ENCODE measurements at places on chromosomes 2 and 18.

DNA sequence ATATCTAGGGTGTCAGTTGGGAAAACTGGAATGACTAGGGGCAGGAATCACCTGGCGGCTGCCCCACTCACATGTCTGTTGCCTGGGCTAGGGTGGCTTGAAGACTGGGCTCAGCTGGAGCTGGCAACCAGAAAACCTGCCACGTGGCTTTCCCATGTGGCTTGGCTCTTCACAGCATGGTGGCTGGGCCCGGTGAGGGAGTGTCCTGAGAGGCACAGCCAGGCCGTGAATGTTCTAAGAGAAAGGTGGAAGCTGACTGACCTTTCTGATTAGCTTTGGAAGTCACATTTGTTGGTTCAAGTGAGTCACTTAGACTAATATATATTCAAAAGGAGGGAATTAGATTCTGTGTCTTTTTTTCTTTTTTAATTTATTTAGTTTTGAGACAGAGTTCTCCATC, 22.7 kb downstream of the SP5 start:
- DNase-seq = no peak

GRCh38 chr18:13386891-13387801, 168.6 kb downstream of the LDLRAD4 start:
- DNase-seq = no peak

DNA sequence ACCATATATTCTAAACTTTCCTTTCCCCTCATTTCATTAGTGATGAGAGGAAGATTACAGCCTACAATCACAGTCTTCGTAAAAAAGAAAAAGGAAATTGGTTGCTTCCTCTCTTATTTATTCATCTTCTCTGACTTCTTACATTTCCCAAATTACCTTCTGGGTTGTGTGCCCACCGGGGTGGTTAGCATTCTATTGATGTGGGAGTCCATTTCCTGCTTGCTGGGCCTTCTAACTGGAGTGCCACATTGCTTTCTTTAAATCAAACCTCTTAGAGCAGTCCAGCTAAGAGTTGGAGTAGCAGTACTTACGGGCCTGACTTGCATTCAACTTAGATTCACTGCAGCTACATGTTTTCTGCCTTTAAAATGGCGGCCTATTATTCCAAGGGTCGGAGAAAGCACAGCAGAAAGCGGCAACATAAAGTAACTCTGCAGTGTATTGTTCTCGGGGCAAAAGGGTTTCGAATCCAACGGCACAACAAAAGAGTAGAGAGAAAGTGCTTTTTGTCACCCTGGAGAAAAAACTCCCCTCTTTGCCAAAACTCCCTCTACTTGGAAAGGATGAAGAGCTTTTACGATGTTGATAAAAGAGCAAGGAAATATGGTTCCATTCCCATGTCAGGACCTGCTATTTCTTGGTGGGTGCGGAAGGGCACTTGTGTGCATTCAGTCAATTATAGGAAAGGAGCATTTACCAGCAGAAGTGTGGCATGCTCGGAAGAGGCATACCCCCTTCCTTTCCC, 110.6 kb upstream of the DLX2 start:
- DNase-seq = no peak

GRCh38 chr2:147006736-147007141, 838.1 kb upstream of the ACVR2A start:
- DNase-seq = no peak

- no peak for DNase-seq
Observed at GRCh38 chr2:37414470-37414949, 70.1 kb downstream of the QPCT start.

DNA sequence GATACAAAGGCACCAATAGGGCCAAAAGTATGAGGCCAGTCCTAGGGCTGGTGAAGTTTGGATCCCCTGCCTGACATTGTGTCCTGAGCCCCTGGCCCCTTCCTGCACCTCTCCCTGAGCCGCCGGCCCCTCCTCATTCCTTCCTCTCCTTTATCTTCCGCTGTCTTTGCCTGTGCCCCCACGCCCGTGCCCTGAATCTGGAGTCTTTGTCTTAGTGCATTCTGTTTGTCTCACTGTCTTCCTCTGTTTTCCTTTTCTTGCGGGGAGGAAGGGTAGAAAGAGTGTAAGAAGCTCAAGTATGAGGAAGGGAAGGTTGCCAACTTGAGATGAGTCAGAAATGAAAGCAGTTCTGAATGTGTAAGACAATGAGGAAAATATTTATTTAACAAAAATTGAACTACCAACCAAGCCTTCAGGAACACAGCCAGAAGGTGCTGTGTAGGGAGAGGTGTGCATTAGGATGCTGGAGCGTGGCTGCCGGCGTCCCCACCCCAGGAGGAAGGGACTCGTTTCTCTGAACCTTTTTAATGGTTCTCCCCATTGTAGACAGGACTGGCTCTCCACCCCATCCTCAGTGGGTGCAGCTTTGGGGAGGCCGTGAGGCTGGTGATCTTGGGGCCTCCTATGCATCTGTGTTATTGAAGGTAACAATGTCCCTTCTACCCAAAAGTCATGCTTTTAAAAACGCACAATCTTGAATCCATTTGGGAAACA, 133.1 kb downstream of the NEDD4L start:
- DNase-seq = no peak

- no peak for DNase-seq
Observed at GRCh38 chr18:59011786-59012185, 127.9 kb upstream of the SEC11C start.

- DNase-seq = no peak
Observed at GRCh38 chr2:163877316-163877715, 141.5 kb upstream of the FIGN start.

DNA sequence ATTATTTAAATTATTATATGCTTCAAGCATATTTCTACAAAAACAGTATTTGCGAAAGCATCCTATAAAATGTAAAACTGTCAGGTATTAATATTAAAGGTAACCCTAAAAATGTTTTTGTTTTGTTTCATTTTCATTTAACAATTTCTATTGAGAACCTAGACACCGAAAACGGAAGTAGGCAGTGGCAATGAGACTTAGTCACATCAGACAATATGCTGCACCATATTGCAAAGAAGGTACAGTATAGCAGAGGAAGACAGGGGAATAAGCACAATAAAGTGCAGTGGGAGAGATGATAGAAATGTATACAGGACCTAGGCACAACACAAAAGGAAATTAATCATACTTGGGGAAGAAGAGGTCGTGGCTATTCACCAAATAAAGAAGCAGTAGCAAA, 12.2 kb downstream of the SCN1A start:
- no peak for DNase-seq

- no peak for DNase-seq
Observed at GRCh38 chr2:60708630-60709320, 47.3 kb upstream of the PAPOLG start.

- no peak for DNase-seq
Observed at GRCh38 chr18:56987236-56987635, 159.7 kb upstream of the BOD1L2 start.

DNA sequence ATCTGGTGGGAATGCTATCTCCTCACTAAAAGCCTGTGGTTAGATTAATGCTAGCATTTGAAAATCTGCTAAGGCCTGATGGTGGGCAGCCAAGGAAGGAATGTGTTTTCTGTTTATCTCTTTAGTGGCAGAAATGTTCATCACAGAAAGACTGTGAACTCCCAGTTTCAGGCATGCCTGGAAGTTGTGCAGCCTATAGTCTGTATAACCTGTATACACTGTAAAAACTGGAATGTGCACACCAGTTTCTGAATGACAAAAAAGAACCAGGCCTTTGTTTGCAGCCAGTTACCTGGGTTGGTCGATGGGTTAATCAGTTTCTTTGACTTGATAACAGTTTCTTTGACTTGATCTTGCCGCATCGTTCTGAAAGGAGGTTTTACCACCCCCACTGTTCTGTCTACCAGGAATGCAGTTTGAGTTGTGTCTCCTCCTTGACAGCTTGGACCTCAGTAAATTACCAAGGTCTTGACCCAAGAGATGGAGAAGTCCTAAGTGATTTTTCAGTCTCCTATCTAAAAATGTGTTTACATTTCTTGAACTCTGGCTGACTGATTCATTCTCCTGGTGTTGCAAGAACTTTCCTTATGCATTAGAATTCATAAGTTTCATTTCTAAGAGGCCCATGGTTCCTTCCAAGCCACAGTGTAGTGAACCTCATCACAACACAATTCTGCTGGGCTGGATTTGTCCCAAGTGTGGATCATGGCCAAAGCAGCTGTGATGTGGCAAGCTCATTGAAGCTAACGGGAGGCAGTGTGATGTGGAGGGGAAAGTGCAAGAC, 62.2 kb downstream of the KIAA2012 start:
- DNase-seq = no peak

DNA sequence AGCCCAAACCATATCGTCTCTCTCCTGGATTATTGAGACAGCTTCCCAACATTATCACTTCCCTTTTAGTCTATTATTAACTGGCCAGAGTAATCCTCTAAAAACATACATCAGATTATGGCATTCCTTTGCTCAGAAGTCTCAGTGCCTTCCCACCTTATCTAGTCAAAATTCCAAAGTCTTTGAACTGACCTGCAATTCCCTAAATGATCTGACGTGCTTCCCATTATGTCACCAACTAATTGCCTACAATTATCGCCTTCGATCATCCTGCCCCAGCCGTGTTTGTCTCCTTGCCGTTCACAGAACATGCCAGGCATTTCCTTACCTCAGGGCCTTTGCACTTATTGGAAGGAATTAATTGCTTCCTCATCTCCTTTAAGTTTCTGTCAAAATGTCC, 332.4 kb downstream of the IRS1 start:
- no peak for DNase-seq

DNA sequence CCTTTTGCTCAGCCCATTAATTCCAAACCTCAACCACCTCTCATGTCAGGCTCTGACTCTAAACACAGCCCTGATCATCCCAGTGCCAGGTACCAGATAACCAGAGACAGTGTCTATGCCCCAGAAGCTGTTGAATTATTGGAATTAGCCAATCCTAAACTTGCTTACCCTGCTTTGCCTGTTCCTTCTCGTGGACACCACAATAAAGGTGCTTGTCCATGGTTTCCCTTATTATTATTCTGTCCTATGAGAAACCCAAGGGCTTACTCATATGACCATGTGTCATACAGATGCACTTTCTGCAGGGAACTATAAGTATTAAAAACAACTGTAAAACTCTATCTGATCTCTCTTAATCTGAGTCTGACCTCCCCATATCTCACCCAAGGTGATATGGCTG, 2193.8 kb upstream of the PIK3C3 start:
- no peak for DNase-seq

- DNase-seq = no peak
Observed at GRCh38 chr18:10732990-10733389, 207.2 kb downstream of the NAPG start.

- DNase-seq = no peak
Observed at GRCh38 chr2:199955007-199955338, 318 bp downstream of the TYW5 start.

DNA sequence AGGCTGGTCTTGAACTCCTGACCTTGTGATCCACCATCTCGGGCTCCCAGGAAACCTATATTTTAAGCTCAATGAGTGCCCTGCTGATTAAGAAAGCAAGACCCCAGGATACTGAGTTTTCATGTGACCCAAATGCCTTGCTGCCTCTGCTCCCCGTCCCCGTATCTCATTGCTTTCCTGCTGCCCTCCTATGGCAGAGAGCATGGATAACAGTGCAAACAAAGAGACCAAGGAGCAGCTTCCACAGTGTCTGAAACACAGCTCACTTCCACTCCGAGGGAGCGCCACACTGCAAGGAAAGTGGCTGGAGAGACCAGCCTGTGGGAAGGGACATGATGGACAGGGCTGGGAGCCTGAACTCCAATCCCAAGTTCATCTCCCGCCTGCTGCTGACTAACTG, 246.8 kb downstream of the TMEM182 start:
- no peak for DNase-seq

DNA sequence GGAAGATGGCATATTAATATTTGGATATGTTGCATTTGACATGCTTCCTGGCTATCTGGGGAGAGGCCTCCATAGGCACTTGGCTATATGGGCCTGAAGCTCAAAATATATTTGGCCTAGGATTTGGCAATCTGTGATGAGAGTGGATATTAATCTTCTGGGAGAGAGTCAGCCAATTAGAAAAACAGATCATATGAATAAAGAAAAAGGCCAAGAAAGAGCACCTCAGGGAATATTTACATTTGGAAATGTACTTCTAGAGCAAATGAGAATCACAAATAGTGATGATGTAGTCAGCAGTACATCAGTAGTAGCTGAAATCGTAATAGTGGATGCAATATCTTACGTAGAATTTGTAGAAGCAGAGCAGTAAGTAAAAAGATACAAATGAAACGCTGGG, 277.0 kb downstream of the CTNNA2 start:
- no peak for DNase-seq

- no peak for DNase-seq
Observed at GRCh38 chr2:230184727-230185578, 34.8 kb downstream of the SP110 start.

GRCh38 chr2:224023188-224023587, 15.9 kb downstream of the SERPINE2 start:
- DNase-seq = no peak

- no peak for DNase-seq
Observed at GRCh38 chr2:45647986-45648520, 3.4 kb upstream of the PRKCE start.

GRCh38 chr2:44100351-44100750, 68.3 kb upstream of the PPM1B start:
- DNase-seq = no peak

GRCh38 chr18:36328385-36328858, 30.9 kb downstream of the FHOD3 start:
- DNase-seq = no peak

DNA sequence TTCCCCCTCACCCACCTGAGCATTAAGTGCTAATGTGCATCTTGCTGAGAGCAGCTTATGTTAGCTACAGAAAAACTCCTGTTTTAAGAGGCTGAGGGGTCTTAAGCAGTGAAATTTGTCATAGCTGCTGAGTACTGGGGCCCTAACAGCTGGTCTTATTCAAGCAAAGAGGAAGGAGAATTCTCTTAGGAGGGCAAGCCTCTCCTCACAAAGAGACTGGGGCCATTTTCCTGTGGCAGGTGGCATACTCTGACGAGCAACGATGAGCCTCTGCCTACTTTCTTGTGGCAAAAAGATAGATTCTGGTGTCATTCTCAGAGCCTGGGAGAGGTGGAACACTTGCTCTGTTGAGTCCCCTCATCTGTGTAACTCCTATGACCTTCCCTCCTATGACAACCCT, 53.2 kb downstream of the SPRED2 start:
- DNase-seq = no peak

- no peak for DNase-seq
Observed at GRCh38 chr2:2175381-2176090, 155.5 kb downstream of the MYT1L start.

- no peak for DNase-seq
Observed at GRCh38 chr2:239685556-239685955, 284.7 kb upstream of the HDAC4 start.

GRCh38 chr2:166376873-166377272, 1.1 kb upstream of the SCN9A start:
- no peak for DNase-seq

DNA sequence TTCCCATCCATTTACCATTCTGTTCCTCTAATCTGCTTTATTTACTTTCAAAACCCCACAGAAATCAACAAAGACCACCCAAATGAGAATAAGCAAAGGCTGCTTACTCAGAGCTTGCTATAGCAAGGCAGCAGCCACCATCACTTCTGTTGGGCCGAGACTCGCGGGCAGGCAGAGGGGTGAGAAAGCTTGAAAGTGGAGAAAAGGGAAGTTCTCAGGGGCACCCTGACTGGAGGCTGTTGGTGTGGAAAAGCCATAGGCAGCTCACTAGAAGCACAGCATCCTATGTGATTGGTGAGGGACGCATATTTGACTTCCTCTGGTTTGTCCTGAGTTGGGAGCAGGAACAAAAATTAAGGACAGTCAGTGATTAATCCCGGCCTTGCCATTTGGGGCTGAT, 269.7 kb upstream of the THSD7B start:
- DNase-seq = no peak

GRCh38 chr2:46388881-46389280, 90.5 kb upstream of the TMEM247 start:
- DNase-seq = no peak

- no peak for DNase-seq
Observed at GRCh38 chr2:237514474-237515130, 27.6 kb downstream of the MLPH start.

All from stimulated activated CD4-positive, alpha-beta T cell treated with anti-CD3 and anti-CD28 coated beads, TNF-alpha, amount 100 ng/mL, for 1 hour (primary cell).